T-helper 9 cell (primary cell): ENCODE measurements at places on chromosomes 16 and 17.
A peak's percentile ranks its signal among the peaks of the same experiment; 100 is the strongest.

DNA sequence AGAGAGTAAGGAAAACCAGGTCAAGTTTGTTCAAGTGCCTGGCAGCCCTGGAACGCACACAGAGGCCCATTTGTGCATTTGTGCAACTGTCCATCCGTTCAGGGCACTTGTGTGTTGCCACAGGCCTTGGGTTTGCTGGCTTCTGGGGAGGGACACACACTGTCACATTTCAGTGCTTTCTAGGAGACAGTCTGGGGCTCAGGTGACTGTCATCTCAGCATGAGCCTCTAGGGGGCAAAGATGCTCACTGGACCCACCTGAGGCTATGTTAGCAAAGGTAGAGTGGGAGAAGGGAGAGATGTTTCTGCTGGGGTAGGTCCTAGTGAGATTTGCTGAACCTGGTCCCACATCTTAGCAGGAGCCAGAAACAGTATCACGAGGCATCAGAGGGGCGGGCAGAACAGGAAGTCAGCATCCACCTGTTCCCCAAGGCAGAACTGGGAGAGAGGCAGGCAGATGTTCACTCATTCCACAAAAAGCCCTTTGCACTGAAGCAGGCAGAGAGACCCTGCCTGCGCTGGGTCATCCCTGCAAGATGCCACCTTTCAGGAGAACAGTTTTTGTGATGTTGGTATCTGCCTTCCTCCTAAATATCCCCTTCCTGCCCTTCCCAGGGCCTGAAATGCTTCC lies 48.5 kb downstream of the RAI1 start:
- peak; percentile 40 for DNase-seq

- no peak for DNase-seq
These were observed 933 bp upstream of the SNN start for GRCh38 chr16:11667221-11667823.

DNA sequence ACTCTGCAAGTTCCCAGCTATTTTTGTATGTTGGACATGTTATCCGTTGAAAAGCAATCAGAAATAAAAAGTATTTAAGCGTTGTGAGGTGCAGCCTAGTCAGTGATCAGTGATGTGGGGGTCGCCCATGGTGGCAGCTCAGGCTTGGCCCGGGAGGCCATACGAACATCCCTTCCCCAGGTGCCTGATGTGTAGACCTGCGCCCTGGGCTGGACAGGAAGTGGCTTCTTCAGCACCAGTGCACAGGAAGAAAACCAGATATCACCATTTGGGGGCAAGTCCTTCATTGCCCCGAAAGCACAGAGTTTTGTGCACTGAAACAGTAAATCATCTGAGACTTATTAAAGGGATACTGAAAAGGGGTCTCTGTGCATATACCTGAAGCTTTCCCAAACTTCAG lies 98.9 kb downstream of the SOCS1 start:
- no peak for DNase-seq

DNA sequence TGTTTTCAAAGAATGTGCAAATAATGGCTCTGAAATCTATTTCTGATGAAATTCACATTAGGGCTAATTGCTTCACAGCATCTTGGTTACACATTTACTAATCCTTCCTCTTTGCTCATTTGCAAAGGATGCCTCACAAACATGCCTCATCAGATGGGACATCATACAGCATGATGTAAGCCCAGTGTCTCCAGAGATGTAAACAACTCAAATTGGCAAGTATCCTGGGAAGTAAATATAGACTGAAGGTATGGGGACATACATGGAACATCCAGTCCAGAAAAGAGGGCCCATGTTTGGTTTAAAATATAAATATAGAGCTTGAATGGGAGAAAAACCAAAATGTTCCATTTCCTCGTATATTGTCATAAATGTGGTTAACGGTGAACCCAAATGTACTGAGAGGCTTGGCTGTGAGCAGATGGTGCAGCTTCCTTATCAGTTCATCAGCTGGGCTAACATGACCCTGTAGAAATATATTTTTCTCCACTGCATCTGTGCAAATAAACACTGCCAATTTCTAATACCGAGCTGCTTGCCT lies 142.9 kb upstream of the NUDT7 start:
- no peak for DNase-seq

DNA sequence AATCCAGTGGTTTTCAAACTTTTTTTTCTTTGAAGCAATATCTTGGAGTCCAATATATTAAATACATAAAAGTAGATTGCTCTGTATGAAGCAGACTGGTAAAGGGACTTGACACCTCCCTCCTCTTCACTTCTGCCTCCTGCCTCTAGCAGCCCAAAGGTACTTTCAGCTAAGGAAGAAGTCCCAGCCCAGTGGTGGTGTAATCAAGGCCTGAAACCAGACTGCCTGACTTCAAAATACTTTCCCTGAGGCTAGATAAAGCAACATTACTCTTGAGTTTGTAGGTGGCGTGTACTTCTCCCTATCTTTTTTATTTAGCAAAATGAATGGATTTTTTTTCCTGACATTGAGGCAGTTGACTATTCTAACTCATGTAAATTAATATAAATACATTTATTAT lies 122.4 kb upstream of the TMEM97 start:
- no peak for DNase-seq

DNA sequence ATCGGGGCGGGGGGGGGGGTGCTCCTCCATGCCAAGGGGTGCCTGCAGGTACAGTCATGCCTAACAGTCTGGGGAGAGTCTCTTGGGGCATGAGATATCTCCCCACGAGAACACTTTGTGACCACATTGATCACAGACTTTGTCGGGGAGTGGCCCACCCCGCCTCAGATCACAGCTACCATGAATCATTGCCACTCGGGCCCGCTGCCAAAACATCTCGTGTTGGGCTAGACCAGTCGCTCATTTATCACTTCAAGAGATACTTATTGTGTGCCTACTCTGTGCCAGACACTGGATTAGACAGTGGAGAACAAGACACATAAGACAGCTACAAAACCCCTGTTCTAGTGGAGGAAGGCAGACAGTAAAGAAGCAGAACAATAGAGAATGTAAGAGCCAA lies 72.6 kb downstream of the CLEC16A start:
- DNase-seq, result no peak

DNA sequence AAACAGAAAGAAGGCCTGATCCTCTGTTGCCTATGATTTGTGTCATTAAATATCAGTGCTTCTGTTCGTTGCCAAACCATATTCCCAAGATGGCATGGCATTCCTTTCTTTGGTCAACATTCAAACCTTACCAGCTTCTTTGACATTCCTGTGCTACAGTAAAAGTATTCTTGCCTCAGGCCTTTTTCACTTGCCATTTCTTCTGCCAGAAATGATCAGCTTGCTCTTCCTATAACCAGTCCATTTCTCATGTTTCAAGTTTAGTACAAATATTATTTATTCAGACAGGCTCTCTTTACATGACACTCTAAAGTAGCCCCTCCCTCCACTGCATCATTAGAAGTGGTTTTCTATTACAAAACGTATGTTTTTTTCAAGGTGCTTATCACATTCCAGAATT lies 278.3 kb downstream of the KCNJ2 start:
- no peak for DNase-seq

DNA sequence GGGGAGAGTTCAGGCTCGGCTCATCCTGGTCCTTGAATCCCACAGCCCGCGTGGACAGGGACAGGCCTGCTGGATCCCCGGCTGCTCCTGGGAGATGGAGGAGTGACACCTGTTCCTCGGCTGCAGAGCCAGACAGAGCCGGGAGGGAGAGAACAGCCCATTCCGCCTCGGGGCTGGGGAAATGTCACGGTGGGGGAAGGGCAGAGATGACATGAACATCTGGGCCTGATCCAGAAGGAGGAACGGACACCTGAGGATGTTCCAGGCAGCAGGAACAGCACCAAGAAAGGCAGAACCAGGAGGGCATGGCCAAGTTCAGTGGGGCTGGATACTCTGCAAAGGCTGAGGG lies 2.1 kb downstream of the ZNF764 start:
- DNase-seq, result no peak

- DNase-seq, result no peak
These were observed 145.5 kb upstream of the PMFBP1 start for GRCh38 chr16:72317446-72317845.

- DNase-seq, result no peak
These were observed 16.9 kb upstream of the TNFRSF13B start for GRCh38 chr17:16988749-16989229.

DNA sequence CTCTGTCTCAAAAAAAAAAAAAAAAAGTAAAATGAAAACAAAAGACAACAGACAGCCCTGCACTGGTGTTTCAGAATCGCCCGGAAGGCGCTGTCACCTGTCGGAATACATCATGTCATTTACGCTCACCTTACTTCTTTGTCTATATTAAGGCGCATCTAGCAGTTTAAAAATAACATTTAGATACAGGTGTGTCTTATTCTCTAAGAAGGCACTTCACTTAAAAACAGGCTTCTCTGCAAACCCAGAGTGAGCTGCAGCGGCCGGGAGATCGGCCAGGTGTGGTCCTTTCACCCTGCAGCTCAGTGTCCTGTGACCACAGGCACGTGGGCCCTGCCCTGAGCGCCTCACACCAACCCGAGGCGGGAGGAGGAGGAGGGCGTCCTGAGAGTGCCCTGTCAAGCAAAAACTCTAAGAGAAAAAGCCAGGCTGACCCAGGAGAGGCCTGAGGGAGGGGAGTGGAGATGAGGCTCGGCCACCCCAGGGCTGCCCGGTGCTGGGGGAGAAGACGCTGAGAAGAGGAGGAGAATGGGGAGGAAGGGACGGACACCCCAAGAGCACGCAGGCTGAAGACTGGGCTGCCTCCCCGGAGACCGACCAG lies 3.3 kb upstream of the LMF1 start:
- no peak for DNase-seq

GRCh38 chr16:4830408-4830807 lies 16.7 kb downstream of the GLYR1 start:
- no peak for DNase-seq

DNA sequence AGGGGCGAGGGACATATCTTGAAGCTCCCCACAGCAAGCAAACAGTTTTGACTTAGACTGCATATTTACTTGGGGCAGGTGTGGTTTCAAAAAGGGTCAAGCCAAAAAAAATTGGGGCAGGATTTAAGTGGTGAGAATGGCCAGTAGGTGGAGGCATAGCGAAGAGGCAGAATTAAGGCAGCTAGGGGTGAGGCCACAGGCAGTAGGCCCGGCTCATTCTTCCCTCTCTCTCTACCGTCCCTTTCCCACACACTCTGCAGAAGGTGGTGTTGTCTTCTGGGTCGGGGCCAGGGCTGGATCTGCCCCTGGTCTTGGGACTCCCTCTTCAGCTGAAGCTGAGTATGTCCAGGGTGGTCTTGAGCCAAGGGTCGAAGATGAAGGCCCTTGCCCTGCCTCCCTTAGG lies 2.6 kb downstream of the SHBG start:
- DNase-seq, result no peak

DNA sequence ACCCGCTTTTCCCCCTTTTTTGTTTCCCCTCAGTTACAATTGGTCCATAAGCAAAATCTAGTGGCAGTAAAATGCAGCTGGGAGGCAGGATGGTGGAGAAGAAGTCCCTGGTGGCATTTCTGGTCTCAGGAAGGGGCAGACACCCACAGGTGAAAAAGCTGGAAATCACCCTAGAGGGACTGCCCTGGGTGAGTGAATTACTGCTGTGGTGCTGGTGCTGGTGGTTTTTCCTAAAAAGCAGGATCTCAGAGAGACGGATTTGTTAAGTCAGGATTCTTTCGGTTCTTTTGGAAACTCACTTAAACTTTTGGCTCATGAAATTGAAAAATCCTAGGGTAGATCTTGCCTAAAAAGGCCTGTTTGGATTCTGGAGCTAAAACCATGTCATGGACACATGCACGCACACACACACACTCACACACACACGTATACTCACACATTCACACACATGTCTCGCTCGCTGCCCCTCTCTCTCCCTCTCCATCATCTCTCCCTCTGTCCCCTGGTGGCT lies 65.8 kb downstream of the NKD1 start:
- no peak for DNase-seq

DNA sequence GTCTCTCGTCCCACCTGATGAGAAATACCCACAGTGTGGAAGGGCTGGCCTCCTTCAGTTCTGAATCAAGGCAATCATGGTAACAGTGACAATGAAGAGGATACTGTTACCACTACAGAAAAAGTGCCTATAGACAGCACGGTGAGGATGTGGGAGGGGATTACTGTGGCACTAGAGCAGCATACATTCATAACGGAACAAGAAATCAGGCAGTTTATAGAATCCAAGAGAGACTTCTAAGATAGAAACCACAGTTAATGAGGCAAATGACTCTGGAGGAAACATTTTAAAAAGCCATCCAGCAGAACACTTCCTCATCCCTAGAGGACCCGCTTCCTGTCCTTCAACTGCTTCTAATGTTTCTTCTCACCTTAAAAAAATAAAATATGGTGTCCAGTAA lies 2.7 kb downstream of the RUSF1 start:
- DNase-seq, result no peak

DNA sequence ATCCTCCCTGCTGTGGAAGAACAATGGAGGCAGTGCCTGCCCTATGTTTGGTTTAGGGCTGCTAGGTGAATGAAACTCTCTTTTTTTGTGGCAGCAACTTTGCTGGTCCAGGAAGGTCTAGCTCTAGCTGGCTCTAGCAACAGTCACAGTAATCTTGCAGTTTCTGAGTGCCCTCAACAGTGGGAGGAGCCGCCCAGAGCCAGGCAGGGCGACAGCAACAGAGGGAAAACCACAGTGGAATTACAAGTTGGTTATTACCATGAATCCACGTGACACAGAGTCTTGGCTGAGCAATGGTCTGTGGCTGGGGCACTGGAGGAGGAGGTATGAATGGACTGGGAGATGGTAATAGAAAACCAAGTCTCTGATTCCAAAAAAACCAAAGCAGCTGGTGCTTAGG lies 10.3 kb downstream of the HSPB9 start:
- no peak for DNase-seq

- DNase-seq, result no peak
These were observed 184.4 kb downstream of the MAF start for GRCh38 chr16:79415983-79416640.

- DNase-seq, result no peak
These were observed 117.4 kb downstream of the IRF8 start for GRCh38 chr16:86016201-86016965.

DNA sequence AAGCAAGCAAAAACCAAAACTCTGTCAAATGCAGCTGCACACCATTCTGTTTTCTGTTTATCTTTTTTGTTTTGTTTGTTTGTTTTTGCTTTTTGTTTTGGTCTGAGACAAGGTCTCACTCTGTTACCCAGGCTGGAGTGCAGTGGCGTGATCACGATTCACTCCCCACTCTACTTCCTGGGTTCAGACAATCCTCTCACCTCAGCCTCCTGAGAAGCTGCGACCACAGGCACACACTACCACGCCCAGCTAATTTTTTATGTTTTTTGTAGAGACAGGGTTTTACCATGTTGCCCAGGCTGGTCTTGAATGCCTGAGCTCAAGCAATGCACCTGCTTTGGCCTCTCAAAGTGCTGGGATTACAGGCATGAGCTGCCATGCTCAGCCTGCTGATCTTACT lies 19.3 kb upstream of the SLFN13 start:
- no peak for DNase-seq
